Suppressor macrophage (primary cell): ENCODE measurements at places on chromosomes 13 and 19.
A peak's percentile ranks its signal among the peaks of the same experiment; 100 is the strongest.

DNA sequence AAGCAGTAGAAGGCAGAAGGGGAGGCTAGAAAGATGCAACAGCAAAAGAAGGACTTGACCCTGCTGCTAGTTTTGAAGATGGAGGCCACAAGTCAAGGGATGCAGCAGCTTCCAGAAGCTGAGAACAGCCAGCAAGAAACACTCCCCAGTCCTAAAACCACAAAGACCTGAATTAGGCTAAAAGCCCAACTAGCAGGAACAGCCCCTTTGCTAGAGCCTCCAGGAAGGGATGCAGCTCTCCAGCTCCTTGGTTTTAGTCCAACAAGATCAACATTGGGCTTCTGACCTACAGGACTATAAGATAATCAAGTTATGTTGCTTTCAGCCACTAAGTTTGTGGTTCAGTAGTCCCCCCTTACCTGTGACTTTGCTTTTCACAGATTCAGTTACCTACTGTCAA, 10.5 kb upstream of the LATS2 start:
- no peak for DNase-seq

DNA sequence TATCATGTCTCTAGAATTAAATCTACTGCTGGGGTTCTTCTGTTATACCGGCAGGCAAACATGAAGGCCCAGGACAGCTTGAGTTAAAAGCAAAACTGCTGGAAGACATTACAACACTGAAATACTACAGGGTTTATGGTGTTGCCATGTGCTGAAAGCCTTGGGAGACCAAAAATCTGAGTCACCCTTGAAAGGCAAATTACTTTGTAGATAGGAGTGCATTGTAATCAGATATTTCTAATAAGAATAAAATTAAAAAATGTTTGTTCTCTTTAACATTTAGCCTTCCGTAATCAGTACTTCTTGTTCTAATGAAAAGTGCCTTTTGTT, 181.3 kb downstream of the PCDH9 start:
- DNase-seq, result no peak

DNA sequence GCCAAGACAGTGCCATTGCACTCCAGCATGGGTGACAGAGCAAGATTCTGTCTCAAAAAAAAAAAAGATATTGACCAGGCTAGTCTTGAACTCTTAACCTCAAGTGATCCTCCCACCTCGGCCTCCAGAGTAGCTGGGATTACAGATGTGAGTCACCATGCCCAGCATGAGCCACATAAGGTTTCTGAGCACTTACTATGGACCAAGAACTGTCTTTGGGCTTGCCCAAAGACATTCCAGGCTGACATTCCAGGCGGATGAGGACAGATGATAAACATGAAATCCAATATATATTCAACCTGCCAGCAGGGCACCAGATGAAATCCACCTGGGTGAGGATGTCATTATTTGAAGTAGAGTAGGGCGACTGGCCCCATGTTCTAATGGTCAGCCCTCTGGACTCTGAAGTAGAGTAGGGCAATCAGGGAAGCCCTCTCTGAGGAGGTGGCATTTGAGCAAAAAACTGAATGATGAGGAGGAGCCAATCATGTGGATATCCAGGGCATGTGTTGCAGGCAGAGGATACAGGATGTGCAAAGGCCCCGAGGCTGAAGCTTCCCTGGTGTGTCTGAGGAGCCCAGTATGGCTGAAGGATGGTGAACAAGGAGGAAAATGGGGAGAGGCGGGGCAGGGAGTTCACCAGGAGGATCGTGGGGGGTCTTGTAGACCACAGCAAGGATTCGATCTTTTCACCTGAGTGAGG, 4.0 kb downstream of the C19orf38 start:
- no peak for DNase-seq

DNA sequence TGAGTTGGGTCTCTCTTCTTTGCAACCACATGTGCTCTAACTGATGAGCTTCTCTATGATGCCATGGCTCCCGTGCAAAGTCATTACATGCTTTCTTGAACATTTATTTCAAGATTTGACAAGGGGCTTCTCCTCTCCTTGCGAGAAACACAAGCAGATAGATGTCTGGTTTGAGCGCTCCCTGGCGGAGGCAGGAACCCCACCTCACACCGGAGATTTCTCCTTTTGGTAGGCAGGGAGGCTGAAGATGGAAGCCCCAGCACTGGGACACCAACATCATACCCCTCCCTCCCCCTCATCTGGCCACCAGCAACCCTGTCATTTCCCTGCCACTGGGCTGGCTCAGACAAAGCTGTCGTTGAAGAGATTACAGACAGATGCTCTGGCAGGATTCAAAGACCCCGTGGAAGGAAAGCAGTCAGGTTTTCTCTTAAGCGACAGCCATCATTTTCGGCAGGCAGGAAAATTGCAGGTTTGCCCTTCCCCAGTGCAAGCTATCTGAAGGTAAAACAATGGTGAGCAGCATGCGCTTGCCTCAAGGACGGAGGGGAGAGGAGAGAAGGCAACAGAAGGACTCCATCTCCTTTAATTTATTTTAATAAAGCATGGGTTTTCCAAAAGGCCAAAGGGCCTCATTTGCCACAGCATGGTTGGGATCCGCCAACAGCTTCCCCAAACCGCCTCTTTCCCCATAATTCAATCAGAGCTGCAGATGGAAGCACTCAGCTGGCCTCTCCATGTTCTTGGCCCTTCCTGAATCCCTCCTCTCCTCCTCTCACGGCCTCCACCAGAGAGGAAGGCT, 344.1 kb upstream of the TSHZ3 start:
- DNase-seq, result no peak

- peak; percentile 24 for DNase-seq
Measured at GRCh38 chr13:104571161-104571892, 1505.1 kb upstream of the SLC10A2 start.

DNA sequence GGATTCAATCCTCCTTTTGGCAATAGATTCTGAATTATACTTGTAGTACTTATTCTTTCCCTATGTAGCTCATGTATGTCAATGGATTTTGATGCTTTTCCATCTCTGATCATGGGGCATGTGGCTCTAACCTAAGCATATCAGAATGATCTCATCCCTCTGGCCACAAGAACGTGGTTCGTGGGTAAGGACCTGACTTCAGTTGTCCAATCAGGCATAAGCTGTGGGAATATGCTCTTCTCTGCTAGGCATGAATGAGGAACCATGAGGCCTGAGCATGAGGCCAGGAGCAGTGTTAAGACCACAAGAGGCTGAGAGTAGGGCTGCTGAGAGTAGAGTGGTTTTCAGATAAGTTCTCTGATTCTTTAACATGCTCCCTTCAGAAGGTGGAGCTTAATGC, 292.4 kb upstream of the TSHZ3 start:
- no peak for DNase-seq

DNA sequence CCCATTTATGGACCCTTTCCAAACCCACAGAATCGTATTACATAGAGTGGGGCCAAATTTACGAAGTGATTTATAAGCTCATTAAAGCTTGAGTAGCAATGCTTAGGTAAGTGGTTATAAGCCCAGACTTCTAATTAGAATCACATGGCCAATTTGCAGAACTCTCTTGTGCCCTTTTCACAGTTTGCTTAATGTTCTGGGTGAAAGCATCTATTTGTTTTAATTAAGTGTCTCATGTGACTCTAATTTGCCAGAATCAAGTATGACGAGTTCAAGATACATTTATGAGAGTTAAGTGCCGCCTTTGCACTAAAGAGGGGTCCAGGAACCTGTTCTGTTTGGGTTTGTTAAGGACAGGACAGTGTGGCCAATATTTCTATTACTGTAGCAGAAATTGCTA, 46.0 kb upstream of the ZNF681 start:
- no peak for DNase-seq

- no peak for DNase-seq
Measured at GRCh38 chr13:23541221-23541824, 28.9 kb upstream of the TNFRSF19 start.

DNA sequence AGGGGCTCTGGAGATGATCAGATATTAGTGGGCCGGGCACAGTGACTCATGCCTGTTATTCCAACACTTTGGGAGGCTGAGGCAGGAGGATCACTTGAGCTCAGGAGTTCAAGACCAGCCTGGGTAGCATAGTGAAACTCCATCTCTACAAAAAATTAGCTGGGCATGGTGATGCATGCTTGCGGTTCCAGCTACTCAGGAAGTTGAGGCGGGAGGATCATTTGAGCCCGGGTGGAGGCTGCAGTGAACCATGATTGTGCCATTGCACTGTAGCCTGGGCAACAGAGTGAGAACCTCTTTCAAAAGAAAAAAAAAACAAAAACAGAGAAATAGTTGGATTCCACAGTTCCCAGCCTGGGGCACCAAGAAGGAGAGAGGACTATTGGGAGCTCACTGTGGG, 17.9 kb upstream of the SHFL start:
- no peak for DNase-seq

GRCh38 chr19:941292-942132, 15.7 kb downstream of the ARID3A start:
- no peak for DNase-seq

GRCh38 chr19:55297267-55297666, 13.5 kb downstream of the BRSK1 start:
- no peak for DNase-seq

DNA sequence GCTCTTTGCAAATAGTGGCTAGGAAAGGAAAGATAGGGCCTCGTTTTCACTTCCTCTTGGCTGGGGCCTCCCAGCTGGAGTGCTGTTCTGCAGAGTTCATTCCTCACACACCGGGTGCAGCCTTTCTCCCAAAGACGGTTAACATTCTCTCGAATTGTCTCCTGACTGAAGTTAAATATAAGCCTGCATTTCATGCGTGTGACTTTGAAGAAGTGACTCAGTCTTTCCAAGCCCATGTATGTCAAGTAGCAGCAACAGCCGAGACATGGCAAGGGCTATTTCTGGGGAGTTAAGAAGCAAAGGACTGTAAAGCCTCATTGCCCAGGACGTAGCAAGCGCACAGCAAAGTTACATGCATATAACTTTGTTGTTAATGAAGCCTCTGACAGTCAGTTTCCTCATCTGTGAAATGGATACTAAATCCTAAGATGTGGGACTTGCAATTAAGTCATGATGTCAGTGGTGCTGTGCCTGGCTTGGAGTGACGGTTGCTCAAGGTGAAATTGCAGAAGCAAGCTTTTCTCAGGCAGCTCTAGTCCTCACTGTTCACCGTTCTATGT, 502.4 kb downstream of the MYO16 start:
- DNase-seq, result peak; percentile 63

DNA sequence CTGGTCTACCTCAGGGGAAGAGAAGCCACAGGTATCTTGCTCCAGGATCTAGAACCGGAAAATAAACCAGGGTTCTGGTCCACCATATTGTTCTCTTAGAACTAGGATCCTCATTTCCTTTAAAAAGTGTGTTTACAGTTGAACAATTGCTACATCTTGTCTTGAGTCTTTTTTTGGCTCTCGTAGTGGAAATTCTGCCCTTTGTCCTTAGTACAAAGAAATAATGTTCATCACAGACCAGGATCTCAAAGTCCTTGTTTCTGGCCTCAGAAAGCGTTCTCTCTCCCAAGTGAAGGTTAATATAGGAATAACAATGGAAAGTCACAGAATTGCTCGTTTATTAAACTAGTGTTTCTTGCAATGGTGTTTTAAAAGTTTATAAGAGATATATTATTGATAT, 20.8 kb downstream of the KLF2 start:
- DNase-seq, result no peak

GRCh38 chr19:21440321-21440720, 43.4 kb downstream of the ZNF493 start:
- DNase-seq, result no peak

DNA sequence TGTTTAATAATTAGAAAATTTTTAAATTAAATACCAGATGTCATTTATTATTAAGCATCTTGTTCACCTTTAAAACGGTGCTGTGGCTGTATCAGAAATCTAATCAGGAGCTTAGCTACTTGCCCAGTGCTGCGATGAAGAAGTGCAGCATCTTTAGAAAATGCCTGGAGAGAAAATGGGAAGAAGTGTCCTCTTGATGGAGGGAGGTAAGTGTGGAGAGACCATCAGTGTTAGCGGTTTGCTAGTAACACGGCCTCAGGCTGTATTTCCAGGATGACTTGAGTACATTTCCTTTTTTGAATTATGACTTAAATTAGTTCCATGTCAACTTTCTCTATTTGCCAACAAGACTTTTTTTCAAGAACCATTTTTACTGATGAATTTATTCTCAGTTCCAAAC, 74.1 kb downstream of the SHISA2 start:
- DNase-seq, result no peak

DNA sequence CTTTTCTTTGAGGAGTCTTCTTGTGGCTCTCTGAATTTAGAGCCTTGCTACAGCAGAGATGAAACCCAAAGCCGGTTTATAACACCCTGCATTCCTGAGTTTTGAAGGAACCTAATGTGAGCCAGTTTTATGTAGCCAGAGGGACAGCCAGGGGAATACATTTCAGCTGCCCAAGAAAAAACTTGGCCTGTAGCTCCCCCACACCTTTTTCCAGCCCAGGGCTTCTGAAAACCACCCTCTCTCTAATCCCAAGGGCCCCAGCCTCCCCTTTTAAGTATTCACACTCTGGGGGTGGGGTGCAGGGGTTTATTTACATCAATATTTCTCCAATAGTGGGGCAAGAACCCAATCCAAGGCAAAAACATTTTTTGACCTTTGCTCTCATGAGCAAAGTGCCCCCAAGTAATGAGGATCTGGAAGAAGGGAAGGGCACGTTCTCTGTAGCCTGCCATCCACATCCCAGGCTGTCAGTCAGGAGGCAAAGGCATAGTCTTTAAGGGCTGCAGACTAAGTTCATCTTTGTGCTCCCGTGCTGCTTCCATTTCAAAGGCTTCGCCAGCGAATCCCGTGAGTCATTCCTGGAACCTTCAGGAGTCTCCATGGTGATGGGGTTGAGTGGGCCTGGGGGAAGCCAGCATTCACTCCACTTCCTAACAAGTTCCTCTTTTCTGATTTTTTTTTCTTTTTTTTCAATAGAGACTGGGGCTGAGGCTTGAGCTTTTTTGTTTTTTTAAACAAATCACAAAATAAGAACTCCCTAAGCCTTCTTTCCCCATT, 33.2 kb upstream of the MEDAG start:
- DNase-seq, result peak; percentile 87

GRCh38 chr13:107845911-107846310, 369.4 kb downstream of the LIG4 start:
- DNase-seq, result no peak

DNA sequence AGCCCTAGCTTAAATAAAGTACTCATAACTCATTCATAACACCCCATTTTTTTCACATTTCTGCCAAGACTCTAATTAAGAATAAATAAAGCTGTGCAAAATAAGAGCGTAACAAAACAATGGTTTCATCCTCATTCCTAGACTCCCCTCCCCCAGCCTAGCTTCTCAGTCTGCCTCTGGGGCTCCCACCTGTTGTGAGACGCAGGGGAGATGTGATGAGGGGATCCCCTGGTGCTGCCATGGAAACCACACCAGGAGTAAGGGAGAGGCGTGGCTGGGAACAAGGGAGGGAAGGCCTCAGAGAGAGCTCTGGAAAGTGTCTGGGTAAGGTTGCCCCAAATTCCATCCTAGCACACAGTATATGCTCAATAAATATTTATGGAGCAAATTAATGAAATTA, 93.3 kb upstream of the USP29 start:
- no peak for DNase-seq
